GF-D8 (cell line): ENCODE measurements at places on chromosomes 4 and X.

DNA sequence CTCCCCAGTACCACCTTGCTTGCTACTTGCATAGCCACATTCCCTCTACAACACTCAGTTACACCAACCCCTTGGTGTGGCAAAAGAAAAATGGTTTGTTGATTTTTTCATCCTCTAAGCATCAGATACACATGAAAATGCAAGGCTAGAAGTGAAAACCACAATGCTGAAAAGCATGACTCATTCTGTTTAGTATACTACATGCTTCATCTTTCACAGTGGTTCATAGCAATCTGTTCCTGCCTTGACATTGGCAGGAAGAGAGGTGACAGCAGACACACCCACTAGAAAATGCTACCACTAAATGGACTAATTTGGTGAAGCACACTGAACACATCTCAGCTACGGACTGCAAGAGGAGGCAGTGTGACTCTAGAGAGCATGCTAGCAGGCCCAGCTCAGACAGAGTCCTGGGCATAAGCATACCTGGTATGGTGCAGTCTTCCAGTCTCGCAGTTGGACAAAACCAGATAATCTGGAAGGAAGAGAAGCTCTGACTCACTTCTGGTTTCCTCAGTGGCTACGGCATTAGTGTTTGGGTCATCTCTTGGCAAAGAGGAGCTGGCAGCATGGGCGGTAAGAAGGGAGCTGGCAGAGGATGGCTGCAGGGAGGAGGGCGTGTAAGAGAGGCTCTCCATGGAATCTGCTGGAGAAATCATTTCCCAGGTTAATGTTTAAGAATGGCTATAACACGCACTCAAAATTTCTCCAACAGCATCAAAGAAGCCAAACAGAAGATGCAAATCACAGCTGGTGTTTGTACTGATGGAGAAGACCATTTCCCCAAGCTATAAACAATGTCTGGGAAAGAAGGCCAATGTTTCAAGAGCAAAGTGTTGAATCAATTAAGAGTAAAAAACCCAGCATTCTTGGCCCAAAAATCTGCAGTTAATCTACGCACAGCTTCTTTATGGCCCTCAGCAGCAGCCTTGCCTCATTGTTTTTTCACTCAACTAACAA is 37.8 kb downstream of the GAB3 start:
- DNase-seq = no peak

GRCh38 chr4:26028133-26028792 is 114.2 kb downstream of the SMIM20 start:
- no peak for DNase-seq

DNA sequence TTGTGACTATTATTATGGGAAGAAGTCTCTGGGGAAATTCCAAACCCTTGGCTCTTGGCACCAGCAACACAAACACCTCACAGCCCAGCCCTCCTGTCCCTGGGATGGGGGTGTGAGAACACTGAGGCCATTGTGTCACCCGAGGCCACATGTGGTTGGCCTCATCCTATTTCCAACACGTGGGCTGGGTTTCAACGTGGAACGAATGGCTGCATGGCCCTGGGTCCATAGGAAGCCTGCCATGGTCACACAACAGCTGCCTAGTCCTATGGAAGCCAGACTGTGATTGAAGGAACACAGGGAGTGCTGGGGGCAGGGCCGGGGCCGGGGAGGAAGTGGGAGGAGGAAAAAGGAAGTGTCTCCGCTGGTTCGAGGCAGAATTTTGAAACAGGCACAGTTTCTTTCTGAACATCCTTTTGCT is 10.0 kb downstream of the CLCN4 start:
- peak; percentile 28 for DNase-seq

GRCh38 chrX:80803495-80803894 is 6.2 kb downstream of the BRWD3 start:
- no peak for DNase-seq

GRCh38 chrX:39473812-39474211 is 623.9 kb downstream of the BCOR start:
- no peak for DNase-seq

GRCh38 chr4:123250843-123251242 is 145.8 kb upstream of the SPRY1 start:
- no peak for DNase-seq

DNA sequence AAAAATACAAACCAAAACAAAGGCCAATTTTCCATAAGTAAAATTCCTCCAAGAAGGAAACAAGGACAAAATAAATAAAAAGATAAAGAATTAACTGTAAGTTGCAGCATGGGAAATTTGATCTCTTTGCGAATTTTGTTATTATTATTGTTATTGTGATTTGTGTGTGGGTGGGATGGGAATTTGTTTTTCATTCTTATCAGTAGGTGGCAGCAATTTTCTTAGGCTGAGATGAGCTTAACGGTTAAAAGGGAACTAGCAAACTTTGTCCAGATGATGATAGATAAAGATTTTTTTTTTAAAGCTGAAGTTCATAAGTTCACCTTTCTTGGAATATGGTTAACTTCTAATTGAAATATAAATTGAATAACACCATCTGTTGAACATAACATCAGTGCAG is 83.2 kb upstream of the IL1RAPL2 start:
- no peak for DNase-seq

DNA sequence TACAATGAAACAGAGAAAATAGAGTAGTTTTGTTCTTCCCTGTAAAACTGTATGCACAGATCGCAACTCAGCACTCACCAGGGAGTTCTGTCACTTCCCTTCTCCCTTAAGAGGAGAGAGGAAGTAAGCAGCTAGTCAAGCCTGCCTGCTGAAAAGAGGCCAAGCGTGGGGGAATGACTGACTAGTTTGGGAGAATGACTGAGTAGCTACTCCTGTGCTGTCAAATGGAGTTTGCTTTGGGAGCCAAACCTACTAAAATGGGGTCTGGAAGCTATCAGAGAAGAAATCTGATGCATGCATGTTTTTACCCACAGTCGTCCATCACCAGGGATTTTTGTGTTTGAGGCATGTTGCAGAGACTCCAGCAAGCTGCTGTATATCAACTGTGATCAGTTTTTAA is 54.6 kb upstream of the LHFPL1 start:
- DNase-seq = no peak

- DNase-seq = no peak
Measured at GRCh38 chrX:46838486-46838870, 1.6 kb downstream of the RP2 start.

GRCh38 chr4:122117743-122118142 is 34.4 kb upstream of the BLTP1 start:
- no peak for DNase-seq

GRCh38 chr4:186999686-187000085 is 276.0 kb upstream of the FAT1 start:
- DNase-seq = no peak

DNA sequence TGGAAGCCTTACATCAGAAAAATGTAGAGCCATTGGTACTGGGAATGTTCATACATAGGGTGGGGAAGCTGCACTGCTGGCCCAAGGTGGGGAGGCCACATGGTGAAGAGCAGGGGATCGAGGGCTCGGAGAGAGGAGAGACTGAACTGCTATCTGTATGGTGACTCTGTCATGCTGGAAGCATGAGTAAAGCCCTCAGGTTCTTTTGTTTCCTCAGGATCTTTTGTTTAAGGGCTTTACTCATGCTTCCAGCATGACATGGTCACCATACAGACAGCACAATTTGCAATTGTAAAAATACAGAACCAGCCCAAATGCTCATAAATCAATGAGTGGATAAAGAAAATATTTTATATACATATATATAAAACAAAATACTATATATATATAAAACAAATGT is 78.4 kb downstream of the KLF8 start:
- DNase-seq = no peak

- no peak for DNase-seq
Measured at GRCh38 chrX:57822398-57822797, 87.9 kb downstream of the ZXDA start.

- no peak for DNase-seq
Measured at GRCh38 chr4:176767183-176767582, 25.5 kb downstream of the VEGFC start.

DNA sequence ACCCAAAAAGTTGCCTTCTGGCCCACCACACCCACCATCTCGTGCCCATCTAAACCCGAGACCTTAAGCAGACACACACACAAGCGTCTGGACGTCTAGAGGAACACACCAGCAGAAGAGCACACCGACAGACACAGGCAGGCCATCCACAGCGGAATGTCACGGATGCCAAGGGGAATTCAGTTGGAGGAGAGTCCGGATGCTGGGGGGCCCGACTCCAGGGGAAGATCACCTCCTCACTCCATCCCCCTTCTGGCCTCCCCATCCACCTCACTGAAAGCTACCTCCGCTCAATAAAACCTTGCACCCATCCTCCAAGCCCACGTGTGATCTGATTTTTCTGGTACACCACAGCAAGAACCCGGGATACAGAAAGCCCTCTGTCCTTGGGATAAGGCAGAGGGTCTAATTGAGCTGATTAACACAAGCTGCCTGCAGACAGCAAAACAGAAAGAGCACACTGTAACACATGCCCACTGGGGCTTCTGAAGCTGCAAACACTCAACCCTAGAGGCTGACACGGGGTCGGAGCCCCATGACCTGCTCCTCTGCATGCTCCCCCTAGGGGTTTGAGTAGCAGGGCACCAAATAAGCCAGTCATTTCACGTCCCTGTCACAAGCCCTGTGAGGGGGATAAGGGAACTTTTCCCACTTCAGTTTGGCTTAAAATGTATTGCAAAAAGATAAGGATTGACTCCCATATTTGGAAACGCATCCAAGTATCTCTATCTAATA is 339.6 kb upstream of the PCDH10 start:
- no peak for DNase-seq

DNA sequence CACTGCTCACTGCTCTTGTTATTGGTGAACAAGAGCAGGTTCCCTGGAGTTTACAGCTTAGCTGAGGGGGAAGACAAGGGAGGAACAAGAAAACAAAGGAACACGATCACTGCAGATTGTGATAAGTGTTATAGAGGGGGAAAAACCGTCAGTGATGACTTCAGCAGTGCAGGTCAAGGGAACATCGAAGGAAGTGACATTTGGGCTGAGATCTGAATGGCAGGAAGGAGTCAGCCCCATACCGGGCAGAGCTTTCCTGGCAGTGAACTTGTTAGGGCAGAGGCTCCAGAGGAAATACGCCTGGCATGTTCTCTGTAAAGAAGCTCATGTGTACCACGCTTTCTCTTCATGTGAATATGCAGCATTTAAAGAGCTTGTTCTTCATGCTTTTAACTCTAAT is 78.1 kb downstream of the LDB2 start:
- no peak for DNase-seq

- no peak for DNase-seq
Measured at GRCh38 chr4:78863254-78863869, 75.9 kb downstream of the PAQR3 start.

- no peak for DNase-seq
Measured at GRCh38 chr4:89657931-89658700, 178.8 kb downstream of the SNCA start.

GRCh38 chr4:186900232-186900900 is 176.7 kb upstream of the FAT1 start:
- DNase-seq = no peak

DNA sequence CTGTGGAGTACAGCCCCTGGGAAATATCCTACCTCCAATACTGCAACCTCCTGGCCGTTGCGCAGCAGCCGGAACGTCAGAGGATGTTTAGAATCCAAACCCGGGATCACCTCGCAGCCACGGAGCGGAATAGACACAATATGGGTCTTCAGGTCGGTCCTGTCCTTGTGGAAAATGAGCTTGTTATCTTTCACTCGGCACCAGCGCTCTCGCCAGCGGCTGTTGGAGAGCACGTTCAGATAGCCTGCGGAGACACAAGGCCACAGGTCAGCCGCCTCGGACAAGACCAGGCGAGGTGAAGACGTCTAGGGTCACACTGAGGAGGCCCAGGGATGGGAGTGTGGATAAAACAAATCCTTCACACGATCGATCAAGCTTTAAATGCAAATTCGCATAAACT is 139.3 kb downstream of the AFAP1 start:
- no peak for DNase-seq

- no peak for DNase-seq
Measured at GRCh38 chr4:133162941-133163340, 13.8 kb downstream of the PCDH10 start.

- DNase-seq = no peak
Measured at GRCh38 chr4:85478576-85478975, 3.6 kb downstream of the ARHGAP24 start.

DNA sequence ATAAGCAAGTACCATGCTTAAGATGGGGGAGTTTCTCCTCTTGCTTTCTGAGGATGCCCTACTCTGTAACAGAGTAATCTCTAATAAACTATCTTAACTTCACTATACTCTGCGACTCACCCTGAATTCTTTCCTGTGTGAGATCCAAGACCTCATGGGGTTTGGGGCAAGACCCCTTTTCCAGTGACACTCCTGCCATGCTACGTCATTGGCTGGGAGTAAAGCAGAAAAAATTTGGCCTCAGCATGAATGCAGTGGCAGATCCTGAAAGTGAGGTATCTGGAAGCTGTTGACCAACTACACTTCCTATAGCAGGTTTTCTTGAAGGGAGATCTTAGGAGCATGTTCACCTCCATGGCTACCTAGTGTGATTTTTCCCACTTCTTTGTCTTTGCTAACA is 109.1 kb upstream of the MED14 start:
- no peak for DNase-seq

DNA sequence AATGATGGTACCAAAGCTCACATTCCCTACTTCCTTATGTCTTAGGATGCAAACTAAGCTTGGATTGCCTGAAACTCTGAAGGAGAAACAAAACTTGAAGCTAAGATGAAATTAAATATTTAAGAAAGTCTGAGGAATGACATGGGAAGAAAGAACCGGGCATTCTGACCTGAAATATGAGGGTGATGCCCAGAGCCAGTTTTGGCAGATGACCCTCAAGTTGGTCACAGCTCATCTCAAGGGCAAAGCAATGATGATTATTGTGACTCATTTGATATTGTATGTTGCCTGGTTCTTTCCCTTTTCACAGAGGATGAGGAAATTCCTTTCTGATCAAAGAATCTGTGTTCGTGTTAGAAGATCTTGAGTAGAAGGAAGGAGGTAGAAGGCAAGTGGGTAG is 96.0 kb upstream of the NHS start:
- no peak for DNase-seq

- DNase-seq = no peak
Measured at GRCh38 chrX:3639236-3639635, 74.2 kb downstream of the PRKX start.

- no peak for DNase-seq
Measured at GRCh38 chrX:123267220-123267619, 83.1 kb downstream of the GRIA3 start.

- no peak for DNase-seq
Measured at GRCh38 chrX:56738670-56739069, 9.6 kb downstream of the NBDY start.

GRCh38 chr4:9942921-9943600 is 78.2 kb downstream of the SLC2A9 start:
- no peak for DNase-seq

DNA sequence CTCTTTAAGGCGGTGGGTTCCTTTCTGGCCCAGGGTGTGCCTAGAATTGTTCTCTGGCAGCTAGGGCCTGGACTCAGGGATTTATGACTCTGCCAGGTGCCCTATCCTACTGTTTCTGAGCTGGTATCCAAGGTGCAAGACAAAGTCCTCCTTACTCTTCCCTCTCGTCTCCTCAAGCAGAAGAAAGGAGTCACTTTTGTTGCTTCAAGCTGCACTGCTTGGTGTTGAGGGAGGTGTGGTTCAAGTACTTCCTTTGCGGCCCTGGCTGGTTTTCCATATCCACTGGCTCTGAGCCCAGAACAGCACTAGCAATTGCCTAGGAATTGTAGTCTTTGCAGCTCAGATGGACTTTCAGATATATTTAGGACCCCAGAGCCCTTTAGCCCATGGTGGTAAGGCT is 39.3 kb downstream of the RTL3 start:
- DNase-seq = no peak
